ENCODE measurements at places on chromosomes 13 and 19. TPM values are rescaled to one million over a fixed set of nuclear protein-coding genes. Genes with fewer than 3 reads are reported as not detected.

GRCh38 chr19:43465468-43466120, at the start of gene LYPD3:
LYPD3 (minus strand) TSS chr19:43465608; CDS start chr19:43465571, 37 bp downstream.
- DNase-seq: no peak

- no peak for DNase-seq
Measured at GRCh38 chr19:1513499-1514294, 878 bp upstream of the ADAMTSL5 start.

The ZNF418 gene
- polyA plus RNA-seq: 17.5 TPM

- no peak for DNase-seq
Measured at GRCh38 chr19:13981988-13982501, 24.1 kb downstream of the RFX1 start.

The CARM1 gene
- polyA plus RNA-seq: 54.3 TPM

DNA sequence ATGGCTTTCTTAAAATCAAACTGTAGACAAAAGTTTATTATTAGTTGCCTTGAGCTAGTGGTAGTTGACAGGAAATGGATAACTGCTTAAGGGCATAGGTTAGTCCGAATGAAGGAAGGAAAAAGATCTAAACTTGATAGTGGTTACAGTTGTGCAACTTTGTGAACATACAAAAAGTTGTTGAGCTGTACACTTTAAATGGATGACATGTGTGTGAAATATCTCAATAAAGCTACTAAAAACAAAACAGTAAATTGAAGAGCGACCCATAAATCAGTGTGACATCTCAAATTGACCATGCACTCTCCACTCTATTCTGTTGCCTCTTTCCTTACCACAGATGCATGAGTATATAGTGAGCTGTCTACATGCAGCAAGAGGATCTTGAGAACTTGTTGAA, 1757.8 kb downstream of the PCDH9 start:
- DNase-seq: no peak

The TFPT gene
- 25.5 TPM for polyA plus RNA-seq

- DNase-seq: no peak
Measured at GRCh38 chr19:13260883-13261653, 110.9 kb downstream of the IER2 start.

DNA sequence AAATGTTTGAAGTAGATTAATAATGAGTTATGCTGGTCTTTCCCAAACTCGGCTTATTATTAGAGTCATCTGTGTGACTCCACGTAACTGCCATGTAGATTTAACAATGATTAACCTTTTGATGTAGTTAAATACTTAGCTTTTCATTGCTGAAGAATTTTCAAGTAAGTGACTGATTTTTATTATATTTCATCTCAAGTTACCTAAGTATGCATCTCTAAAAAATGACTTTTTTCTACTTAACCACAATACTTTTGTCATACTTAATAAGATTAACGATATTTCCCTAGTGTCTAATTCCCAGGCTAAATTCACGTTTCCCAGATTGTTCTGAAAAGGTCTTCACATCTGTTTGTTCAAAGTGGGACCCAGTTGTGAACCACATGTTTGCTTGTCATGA, 17.8 kb downstream of the BIVM start:
- no peak for DNase-seq

DNA sequence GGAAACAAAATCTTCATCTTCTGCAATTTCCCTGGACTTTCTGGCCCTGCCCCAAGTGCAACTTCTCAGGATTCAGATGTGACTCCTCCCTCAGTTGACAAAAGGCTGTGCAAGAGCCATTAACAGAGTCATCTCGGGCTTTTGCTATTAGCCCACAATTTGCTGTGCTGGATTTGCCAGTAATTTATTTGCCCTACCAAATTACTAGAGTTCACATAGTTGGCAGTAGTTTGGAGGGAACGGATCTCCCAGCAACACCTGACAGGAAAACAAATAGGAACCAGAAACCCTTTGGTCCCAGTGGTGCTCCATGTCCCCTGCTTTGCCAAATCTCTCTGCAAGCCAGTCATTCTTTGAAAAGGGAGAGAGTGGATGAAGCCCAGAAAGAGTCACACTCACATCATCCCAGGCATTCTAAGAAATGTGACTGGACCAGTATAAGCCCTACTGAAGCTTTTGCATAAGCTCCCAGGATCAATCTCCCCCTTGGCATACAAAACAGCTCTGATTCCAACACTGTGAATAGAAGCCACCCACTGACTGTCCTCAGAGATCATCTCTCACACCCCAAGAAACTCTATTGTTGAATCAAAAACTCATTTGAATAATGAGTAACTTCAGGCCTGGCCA, 350.1 kb upstream of the NBEA start:
- DNase-seq: no peak

The APOC4 gene
- polyA plus RNA-seq: not detected

DNA sequence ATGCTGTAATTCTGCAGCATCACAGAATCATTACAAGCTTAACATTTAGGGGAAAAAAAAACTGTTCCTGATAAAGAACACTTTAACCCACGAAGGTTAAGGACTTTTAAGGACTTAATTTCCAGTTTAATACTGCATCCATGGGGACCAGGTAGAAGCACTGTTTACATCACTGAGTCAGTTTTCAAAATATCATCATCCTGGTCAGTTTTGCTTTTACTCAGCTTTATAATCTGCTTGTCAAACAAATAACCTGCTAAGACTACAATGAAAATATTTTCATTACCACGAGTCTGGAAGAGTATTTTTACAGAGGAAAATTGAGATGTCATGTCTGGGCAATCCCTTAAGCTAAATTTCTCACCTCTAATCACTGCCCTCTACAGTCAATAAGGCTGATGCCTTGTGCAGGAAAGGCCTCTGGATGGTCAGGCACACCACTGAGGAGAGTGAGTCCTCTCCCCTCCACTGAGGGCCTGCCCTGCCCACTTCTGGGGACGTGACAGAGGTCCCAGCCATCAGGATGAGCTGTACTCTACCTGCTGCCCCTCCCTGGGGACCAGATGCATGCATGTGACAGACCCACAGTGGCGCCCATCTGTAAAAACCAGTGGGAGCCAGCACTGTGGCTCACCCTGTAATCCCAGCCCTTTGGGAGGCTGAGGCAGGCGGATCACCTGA, 31.0 kb downstream of the FOXO1 start:
- no peak for DNase-seq

DNA sequence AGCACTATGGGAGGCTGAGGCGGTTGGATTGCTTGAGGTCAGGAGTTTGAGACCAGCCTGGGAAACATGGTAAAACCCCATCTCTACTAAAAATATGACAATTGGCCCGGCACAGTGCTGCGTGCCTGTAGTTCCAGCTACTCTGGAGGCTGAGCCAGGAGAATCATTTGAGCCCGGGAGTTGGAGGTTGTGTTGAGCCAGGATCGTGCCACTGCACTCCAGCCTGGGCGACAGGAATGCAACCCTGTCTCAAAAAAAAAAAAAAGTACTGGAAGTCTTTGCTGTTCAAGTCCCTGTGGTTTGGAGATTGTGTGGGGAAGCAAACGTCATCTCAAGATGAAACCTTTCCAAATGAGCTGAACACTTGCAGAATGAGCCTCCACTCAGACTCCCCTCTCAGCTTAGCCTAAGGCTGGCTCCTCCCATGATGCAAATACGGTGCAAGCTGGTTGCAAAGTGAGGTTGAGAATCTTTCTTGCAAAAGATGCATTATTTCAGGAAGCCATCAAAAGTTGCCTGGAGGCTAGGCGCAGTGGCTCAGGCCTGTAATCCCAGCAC, 46.2 kb downstream of the MYO9B start:
- DNase-seq: no peak

- no peak for DNase-seq
Measured at GRCh38 chr13:20607015-20607414, 40.1 kb downstream of the IFT88 start.

The REX1BD gene
- 24.2 TPM for polyA plus RNA-seq

DNA sequence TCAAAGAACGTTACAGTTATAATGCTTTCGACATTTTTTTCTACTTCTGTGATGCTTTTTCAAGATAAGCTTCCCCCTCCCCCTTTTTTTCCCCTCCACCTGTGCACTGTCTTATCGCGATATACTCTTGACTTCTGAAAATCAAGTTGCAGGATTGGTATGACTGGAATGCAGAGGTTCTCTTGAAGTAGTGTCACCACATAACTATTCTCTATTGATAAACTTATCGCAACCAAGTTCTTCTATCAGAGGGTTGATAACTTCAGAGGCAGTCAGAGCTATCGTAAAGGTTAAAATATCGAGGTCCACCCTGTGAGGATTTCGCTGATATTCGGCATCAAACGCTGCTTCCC, 820 bp downstream of the EID2 start:
- DNase-seq: no peak

DNA sequence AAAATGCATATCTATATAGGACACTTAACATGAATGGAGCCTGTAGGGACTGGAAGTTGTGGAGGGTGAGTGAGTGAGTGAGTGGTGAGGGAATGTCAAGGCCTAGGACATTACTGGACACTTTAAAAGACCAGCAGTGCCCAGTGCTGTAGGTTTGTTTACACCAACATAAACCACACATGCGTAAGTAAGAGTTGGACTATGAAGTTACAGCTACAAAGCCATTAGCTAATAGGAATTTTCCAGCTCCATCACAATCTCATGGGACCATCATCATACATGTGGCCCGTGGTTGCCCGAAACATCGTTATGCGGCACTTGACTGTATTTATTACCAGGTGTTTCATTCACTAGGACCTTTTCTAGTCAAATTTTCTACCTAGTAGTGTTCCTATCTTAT, 49.2 kb downstream of the LATS2 start:
- no peak for DNase-seq

GRCh38 chr13:33372251-33372919, 86.8 kb upstream of the STARD13 start:
- no peak for DNase-seq

The TMEM190 gene
- polyA plus RNA-seq: 0.93 TPM

- no peak for DNase-seq
Measured at GRCh38 chr13:40992678-40993518, 26.2 kb downstream of the ELF1 start.

DNA sequence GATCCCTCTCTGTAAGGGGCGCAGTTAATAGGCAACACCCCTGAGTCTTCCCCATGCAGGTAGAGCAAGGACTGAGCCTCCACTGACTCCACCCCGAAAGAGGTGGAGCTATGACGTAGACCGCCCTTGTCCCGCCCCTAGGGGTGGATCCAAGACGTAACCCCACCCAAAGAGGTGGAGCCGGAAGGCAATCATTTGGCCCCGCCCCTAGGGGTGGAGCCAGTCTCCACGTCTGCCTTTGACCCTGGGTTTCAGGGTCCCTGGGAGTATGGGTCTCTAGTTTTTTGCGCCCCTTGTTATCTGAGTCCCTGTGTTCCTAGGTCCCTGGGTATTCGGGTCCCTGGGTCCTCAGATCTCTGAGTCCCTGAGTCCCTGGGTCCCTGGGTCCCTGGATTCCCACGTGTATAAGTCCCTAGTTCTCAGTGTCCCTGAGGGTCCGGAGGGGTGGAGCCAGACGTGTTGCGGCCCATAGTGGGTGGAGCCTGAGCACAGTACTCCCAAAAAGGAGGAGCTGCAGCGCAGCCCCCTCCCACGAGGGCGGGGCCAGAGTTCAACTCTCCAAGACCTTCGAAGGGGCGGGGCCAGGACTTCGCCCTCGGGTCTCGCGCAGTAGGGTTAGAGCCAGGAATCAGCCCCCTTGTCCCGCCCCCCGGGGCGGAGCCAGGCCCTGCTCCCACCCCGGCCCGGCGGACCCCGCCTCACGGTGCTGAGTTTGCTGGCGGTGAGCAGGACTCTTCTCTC, 5.3 kb downstream of the DENND1C start:
- peak; percentile 9 for DNase-seq

DNA sequence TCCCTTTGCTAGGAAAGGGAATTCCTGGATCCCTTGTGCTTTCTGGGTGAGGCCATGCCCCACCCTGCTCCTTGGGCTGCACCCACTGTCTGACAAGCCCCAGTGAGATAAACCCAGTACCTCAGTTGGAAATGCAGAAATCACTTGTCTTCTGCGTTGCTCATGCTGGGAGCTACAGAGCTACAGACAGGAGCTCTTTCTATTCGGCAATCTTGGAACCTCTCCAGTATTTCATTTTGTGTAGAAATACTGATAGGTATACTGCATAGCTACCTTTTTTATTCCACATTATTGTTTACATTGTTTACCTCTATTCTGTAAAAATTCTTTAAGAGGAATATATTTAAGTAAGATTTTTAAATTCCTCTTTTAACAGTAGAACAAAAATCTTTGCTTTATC, 302.5 kb upstream of the SLITRK5 start:
- no peak for DNase-seq

DNA sequence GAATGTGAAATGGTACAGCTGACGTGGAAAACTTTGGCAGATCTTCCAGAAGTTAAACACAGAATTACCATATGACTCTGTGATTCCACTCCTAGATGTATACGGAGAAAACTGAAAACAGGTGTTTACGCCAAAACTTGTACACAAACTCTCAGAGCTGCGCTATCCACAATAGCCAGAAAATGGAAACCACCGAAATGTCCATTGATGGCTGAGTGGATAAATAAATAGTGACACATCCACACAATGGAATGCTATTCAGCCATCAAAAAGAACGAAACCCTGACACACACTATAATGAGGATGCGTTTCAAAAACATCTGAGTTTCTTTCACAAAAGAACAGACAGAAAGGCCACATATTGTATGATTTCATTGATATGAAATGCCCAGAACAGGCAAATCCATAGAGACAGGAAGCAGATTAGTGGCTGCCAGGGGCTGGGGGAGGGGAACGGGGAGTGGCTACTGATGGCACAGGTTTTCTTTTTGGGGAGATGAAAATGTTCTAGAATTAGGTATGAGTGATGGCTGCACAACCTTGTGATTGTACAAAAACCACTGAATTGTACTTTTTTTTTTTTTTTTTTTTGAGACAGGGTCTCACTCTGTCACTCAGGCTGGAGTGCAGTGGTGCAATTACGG, 33.0 kb downstream of the IL12RB1 start:
- no peak for DNase-seq

DNA sequence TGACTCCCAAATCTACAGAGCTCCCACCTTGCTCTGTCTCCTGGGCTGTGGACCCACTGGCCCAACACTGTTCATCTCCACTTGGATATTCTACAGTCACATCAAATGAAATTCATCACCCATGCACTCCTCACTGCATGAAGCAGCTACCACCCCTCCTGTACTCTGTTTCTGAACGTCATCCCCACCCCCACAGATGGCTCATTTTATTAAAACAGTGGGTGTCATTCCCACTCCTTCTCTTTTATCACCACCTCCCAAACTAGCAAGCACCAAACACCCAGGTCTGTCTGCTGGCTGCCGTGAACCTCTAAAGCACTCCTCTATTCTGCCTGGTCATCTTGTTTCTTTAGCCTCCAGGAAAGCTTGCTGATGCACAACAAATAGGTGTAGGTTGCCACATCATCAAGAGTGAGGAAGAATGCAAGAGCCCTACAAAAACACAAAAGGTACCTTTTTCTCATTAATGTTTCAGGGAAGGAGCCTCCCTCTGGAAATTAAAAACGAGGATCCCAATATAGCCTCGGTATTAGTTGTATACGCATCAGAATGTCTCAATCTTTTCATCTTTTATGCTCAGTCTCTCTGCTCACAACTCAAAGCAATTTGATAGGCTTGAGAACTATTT, 91.8 kb downstream of the MIPEP start:
- DNase-seq: no peak

- DNase-seq: no peak
Measured at GRCh38 chr13:61406275-61406674, 9.4 kb downstream of the PCDH20 start.

All from right lung (tissue), 10 donors.